ENCODE measurements at places on chromosomes 11 and 22.
A peak's percentile ranks its signal among the peaks of the same experiment; 100 is the strongest.

DNA sequence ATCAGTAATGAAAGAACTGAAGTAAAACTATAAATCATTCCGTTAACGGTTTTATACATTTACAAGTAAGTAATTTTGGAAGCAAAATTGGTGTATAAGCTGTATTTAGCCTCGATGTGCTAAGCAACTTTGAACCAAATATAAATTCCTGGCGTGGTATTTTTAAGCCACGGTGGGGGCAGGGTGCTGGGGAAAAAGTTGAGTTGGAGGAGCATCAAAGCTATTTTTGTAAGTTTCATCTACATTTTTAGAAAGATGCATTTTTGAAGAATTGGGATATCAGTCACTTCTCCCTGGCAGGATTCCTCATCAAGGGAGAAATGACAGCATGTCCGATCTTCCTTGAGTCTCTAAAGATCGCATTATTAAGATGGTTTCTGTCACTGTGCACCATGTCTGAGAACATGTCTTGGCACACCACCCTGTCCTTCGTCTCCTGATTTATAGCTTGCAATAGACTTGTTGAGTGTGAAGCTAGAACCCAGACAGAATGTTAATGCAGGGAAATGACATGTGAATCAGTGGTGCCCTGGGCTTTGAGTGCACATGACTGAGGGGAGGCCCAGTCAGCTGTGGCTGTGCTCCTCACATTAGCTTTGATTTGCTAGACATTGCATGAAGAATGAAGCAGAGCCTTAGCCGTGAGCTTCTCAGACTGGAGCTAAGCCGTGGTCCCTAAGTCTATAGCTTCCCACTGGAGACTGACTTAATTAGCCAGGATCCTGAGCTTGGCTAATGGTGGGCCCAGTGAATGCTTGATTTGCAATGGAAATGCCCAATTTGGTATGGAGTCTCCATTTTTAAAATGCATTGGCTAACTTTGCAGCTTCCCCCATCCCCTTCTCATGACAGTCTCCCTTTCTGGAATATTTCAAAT, 127.0 kb downstream of the COMMD9 start:
- no peak for DNase-seq

DNA sequence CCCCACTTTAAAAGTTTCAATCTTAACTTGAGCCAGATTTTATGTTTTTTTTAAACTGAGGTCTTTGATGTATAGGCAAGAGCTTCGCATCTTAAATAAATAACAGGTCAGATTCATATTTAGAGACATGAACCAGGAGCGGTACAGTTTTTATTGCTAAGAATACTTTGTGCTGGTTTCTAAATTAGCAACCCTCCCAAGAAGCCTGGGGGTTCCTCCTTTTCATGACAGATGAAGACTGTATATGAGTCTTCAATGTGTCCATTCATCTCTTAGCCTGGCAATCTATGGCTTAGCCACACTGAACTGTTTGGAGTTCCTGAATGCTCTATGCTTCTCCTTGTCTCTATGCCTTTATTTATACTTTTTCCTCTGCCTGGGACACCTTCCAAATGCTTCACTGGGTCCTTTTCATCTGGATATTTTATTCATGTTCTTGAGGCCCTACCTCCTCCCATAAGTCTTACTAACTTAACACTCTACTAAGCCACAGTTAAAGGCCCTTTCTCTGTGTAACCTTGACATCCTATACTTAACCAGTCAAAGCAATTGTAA, 338.6 kb downstream of the INSC start:
- DNase-seq, result no peak

DNA sequence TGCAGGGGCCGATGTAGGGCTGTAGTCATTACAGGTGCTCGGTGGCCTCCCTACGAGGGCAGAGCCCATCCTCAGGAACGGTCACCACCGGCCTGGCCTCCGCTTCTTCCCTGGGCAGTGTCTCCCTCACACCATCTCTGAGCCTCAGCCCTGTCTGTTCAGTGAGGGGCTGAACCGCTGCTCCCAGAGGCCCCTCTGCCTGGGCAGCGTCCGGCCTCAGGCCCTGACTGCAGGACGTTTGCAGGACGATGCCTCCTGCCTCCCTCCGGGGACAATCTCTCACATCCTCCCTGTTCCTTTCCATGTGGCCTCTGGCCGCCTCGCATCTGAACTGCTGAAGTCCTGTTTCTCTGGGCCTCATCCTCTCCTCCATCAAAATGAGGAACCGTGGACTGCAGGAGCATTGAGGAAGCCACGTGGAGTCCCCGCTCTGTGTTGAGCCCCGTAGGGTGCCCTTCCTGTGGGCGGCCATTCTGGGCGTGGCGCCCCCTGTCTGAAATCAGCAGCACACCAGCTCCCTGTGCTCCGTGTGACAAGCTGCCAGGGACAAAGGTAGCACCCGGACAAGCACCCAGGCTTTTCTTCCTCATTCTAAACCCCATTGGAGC, 933.5 kb downstream of the BRD1 start:
- no peak for DNase-seq

- DNase-seq, result no peak
Measured at GRCh38 chr22:35418088-35418487, 18.1 kb downstream of the MCM5 start.

- no peak for DNase-seq
Measured at GRCh38 chr22:23742505-23743264, 8.2 kb downstream of the ZNF70 start.

DNA sequence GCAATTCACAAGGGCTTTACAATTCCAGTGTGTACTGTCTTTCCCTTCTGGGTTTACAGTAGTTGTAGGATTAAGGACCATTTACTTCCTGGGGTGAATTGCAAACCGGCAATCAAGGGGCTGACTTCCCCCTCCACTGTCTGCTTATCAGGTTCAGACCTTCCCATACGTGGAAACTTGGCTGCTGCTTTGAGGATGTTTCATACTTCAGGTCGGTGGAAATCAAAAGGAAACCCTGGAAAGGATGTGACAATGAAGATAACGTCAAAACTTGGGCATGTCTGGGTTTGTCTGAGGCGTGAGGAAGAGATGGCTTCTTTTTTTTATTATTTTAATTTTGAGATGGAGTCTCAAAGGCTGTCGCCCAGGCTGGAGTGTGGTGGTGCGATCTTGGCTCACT, 2.1 kb upstream of the RTCB start:
- DNase-seq, result no peak

DNA sequence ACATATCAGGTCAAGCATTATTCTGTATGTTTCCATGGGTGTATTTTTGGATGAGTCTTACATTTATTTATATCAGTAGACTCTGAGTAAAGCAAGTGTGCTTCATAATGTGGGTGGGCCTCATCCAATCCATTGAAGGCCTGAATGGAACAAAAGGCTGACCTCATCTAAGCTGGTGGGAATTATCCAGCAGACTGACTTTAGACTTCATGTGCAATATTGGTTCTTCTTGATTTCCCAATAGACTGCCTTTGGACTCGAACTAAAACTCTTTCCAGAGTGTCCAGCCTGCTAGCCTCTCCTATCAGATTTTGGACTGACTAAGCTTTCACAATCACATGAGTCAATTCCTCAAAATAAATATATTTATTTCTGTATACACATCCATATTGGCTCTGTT, 116.2 kb downstream of the KIF18A start:
- no peak for DNase-seq

GRCh38 chr11:115360186-115360824, 143.9 kb downstream of the CADM1 start:
- DNase-seq, result no peak

GRCh38 chr11:70146299-70146698, 56.8 kb upstream of the FADD start:
- no peak for DNase-seq

- no peak for DNase-seq
Measured at GRCh38 chr11:38759394-38759793, 2161.4 kb upstream of the RAG2 start.

- peak; percentile 55 for DNase-seq
Measured at GRCh38 chr11:14625586-14626205, 17.9 kb upstream of the PDE3B start.

DNA sequence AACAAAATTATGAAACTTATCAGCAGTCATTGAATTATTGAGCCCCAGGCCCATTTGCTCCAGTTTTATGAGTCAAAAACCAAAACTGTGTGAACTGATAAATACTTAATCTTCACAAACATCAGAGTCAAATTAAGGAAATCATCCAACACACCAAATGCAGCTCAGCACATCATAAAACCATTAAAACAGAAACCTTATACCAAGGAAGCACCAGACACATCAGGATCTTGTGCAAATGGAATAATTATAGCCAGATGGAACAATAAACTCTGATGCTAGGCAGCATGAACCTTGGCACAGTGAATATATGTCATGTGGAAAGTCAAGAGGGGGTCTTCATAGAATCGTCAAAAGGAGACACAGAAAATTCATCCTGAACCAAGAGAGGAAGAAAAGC, 410.7 kb upstream of the API5 start:
- no peak for DNase-seq

GRCh38 chr11:75626889-75627529, 41.8 kb downstream of the MAP6 start:
- no peak for DNase-seq

DNA sequence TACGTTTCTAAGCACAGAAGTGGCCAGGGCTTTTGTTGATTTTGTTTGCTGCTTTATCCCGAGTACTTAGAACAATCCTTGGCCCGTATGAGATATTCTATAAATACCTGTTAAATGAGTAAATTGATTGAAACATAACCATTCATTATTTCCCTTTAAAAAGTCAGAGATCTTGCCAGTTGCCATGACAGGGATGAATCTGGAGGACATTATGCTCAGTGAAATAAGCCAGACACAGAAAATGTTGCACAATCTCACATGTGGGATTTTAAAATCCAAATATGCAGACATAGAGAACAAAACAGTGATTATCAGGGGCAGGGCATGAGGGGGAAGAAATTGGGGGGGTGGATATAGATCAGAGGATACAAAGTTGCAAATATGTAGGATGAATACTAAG, 1240.1 kb downstream of the LRRC4C start:
- DNase-seq, result no peak

DNA sequence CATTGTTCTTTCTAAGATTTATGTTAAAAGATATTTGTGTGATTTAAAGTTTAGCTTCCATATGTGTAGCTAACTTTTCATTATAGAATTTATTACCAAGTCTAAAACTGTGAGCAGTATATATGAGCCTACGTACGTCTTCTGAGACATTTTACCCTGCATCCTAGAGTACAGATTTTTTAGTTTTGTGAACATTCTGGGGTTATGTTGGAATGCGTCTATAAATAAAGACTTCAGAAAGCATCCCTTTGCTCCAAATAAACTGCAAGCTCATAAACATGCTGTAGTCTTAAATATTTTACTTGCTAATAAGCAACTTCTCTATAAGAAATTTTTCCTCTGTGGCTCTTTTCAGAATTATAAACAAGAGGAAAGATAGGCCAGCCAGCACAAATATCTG, 236.5 kb downstream of the DDX10 start:
- no peak for DNase-seq

Data from naive B cell (primary cell).